ENCODE measurements at places on chromosomes 6 and 20.

GRCh38 chr6:10526156-10526555 is 5.0 kb downstream of the GCNT2 start:
- DNase-seq, result no peak

- no peak for DNase-seq
Observed at GRCh38 chr6:34149452-34149810, 3.5 kb upstream of the GRM4 start.

DNA sequence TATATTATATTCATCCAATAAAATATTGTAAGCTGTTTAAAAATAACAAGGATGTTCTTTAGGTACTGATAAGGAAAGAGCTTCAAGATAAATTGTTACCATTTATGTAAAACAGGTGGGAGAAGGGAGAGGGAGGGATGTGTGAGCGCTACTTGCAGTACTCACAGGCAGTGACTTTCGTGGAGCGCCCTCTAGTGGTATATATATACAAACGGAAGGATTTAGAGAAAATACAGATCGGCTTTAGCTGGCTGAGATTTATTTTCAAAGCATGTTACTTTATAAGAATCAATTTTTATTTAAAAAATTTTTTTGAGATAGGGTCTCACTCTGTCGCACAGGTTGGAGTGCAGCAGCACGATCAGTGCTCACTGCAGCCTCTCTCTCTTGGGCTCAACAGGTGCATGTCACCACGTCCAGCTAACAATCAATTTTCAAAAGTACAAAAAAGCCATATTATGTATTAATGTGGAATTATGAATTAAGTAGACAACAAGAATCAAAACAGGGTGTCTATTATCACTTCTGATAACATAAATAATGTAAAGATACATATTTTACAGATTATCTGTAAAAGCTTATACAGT is 3.3 kb upstream of the MOG start:
- no peak for DNase-seq

DNA sequence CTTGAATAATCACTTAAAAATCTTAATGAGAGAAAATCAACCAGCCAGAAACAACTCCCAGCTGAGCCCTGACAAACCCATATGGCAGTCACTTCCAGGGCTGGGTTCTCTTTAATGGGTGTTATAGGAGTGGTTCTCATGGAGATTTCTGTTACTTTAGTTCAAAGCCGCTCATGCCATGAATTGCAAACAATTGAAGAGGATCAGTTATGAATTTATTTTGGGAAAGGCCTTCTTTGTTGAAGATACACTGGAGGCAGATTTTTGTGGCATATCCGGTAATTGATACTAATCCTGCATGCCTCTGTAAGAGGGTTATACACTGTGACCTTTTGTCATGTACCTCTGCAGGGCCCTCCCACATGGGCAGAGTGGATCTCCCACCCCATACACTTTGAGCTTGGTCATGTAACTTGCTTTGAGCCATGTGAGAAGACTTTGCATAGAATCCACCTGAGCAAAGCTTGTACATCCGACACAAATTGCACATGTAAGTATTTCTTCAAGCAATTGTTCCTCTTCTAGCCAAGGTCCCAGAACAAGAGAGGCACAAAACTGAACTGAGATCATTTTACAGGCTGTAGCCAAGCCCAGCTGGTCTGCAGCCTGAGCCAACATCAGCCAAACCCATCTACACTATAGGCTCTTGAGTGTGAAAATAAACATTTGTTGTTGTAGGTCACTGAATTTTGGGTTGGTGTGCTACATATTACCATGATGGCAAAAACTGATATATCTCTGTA is 492.3 kb downstream of the PREX1 start:
- DNase-seq, result no peak

DNA sequence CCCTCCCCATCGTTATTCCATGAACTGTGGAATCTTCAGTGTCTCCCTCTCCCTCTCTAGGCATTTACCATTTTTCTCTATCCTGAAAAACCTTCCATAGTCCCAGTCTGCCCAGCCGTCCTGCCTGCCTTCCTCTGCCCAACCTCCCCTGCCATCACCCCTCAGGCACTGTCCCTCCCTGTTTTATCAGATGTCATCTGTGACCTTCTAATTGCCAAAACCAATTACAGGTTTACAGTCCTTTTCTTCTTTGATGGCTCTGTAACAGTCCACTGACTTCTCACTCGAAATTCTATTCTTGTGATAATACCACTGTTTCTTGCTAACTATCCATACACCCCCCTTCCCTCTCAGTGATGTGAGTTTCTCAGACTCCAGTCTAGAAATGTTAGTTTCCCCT is 2.3 kb upstream of the SLC23A2 start:
- DNase-seq, result no peak

- DNase-seq, result no peak
Observed at GRCh38 chr20:1418350-1418749, 25.5 kb upstream of the FKBP1A start.

Measured in vagina (tissue), 2 donors.